Activated CD8-positive, alpha-beta memory T cell treated with anti-CD3 and anti-CD28 coated beads for 48 hours (primary cell): ENCODE measurements at places on chromosomes 2 and 18.

DNA sequence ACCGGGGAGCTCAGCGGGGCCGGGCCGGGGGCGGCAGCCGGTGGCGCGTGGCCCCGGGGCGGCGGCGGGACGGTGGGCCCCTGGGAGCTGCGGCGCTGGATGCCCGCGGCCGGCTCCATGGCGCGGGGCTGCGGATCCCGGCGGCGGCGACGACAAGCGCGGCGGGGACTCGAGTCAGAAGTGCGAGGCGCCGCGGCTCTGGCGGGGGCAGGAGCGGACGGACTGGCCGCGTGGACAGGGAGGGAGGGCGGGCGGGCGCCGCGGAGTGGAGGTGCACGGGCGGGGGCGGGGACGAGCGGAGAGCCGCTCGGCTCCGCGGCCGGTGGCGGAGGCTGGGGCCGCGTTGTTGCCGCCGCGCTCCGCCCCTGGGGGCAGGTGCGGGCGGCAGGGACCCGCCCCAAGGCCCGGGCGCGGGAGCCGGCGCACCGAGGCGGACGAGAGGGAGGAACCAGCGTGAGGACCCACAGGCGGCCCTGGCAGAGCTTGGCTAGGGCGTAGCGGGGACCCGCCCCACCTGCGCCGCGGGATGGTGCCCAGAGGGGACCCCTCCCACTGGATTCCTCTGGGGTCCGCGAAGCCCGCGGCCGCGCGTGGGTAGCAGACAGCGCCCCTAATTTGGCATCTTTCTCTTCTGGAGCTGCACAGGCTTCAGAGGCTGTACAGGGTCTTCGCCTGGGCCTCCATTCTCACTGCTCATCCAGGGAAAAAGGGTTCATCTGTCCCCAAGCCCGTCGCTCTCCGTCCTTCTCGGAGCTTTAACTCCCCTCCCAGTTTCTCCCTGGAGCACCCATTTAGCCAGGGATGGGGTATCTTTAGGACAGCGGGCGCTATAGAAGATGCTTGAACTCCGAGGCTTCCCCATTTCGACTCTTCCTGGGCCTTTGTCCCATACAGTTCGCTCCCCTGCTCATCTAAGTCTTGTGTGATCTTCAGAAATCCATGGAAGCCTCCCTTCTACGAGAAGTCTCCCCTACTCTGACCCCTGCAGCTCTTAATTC is at the start of gene TMEM163:
TMEM163 (minus strand) TSS at position 184 of the 998 bp plus-strand sequence.
- DNase-seq: no peak

- no peak for DNase-seq
These were observed 106.4 kb downstream of the EXOC6B start for GRCh38 chr2:72719416-72719815.

- DNase-seq: no peak
These were observed 72.1 kb downstream of the CABLES1 start for GRCh38 chr18:23207191-23207955.

DNA sequence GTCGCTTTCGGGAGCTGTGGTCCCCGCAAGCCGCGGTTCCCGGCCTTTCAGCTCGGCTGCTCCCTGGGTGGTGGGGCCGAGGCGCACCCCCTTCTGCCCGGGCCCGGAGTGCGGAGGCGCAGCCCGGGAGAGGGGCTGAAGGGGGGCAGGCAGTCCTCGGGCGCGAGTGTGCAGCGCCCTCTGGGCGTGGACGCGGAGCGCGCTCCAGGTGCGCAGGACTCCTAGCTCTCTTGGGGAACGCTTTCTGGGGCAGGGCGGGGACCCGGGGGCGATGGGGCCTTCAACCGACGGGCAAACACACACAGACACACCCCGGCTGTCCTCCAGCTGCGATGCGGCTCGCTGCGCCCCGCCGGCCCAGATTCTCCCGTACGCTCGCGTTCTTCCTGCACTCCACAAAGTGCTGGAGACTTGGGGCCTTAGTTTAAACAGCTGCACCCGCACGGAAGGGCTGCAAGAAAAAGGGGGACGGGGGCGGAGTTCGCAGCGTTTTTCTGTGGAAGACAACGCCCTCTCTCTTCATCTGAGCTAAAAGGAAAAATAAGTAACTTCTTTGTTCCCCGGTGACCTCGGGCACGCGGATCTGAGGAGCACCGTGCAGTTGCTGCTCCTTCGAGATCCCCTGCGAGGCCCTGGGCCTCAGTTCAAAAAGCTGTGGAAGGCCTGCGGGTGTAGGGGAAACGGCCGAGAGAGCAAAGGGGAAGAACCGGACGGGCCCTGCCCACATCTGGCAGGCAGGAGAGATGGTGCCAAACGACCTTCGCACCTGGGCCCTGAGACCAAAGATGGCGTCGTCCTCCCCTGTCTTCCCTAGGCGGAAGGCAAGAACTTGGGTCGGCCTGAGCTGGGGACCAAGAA is 593 bp upstream of the SDC1 start:
- DNase-seq: no peak

GRCh38 chr2:5696945-5697521 is 4.8 kb downstream of the SOX11 start:
- no peak for DNase-seq

DNA sequence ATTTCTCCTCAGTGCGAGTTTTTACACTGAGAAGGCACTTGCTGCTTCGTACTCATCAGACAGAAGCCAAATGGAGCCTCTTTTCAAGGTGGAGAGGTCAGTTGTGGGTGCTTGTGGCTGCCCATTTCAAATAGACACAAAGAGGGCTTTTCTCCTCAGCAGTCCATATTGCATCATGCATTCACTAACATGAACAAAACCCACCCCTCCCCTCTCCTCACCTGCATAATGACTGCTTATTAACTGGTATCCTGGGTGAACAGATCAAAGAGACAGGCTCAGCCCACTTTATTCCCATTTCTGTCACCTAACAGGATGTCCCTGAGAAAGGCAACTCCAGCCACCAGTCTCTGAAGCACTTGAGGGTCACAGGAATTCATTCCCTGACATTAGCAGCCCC is 28.9 kb downstream of the KLF7 start:
- no peak for DNase-seq

- DNase-seq: no peak
These were observed 152.5 kb upstream of the AQP4 start for GRCh38 chr18:27017901-27018500.
